ENCODE measurements at places on chromosomes 1 and 21.
A peak's percentile ranks its signal among the peaks of the same experiment; 100 is the strongest.

- no peak for DNase-seq
Measured at GRCh38 chr1:16186655-16187235, 25.7 kb downstream of the ARHGEF19 start.

- DNase-seq, result no peak
Measured at GRCh38 chr1:30331415-30332065, 391.8 kb downstream of the MATN1 start.

- peak; percentile 2 for DNase-seq
Measured at GRCh38 chr1:97063532-97063931, 341.9 kb downstream of the PTBP2 start.

DNA sequence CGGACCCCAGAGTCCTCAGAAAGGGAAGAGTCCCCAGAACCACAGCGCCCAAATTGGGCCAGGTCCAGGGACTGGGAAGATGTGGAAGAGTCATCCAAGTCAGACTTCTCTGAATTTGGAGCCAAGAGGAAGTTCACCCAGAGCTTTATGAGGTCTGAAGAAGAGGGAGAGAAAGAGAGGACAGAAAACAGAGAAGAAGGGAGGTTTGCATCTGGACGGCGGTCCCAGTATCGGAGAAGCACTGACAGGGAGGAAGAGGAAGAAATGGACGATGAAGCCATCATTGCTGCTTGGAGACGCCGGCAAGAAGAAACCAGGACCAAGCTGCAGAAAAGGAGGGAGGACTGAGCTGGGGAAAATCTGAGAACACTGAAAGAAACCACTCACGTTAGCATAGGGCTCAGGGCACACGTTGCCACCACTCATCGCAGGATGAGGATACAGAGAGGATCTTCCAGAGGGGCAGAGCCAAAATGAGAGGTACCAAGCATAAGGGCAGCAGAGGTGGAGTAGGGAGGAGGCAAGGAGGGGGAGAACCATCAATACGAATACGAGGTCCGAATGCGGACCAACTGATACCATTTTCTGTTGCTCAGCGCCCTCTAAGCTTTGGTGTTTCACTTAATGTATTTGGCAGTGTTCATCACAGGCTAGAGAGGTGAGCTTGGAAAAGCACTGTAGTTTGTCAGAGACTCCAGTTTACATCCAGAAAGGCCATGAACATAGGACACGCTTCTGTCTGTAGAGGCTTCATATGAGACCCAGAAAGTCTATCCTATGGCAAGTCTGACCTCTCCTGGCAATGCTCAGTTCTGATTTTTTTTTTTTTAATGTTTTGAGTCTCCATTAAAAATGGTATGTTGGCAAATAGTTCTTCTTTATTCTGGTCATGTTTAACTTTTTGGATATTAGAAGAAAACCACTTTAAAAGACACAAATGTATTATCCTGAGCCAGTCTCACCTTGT lies 34.7 kb downstream of the STYXL2 start:
- DNase-seq, result no peak

DNA sequence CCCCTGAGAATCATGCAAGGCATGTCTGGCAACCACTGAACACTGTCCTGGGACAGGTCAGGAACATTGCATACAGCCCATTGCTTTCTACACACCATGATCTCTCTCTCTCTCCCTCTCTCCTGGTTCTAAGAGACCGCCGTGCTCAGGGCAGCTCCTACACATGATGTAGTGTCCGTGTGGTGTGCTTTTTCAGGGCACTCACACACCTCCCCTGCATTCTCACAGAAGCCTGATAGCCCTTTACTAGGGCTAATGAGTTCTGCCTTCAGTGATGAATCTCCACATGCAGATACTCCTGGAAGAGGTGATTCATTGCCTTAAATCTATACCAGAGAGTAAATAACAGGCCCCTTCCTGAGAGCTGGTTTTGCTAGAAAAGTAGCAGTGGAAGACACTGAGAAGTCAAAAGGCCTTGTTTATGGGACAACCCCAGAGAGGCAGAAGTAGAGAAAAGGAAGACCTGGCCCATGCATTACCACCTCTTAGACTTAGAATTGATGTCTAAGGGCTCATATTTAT lies 7.2 kb upstream of the OLFML2B start:
- DNase-seq, result no peak

- DNase-seq, result no peak
Measured at GRCh38 chr1:110718452-110718851, 43.7 kb upstream of the KCNA3 start.

DNA sequence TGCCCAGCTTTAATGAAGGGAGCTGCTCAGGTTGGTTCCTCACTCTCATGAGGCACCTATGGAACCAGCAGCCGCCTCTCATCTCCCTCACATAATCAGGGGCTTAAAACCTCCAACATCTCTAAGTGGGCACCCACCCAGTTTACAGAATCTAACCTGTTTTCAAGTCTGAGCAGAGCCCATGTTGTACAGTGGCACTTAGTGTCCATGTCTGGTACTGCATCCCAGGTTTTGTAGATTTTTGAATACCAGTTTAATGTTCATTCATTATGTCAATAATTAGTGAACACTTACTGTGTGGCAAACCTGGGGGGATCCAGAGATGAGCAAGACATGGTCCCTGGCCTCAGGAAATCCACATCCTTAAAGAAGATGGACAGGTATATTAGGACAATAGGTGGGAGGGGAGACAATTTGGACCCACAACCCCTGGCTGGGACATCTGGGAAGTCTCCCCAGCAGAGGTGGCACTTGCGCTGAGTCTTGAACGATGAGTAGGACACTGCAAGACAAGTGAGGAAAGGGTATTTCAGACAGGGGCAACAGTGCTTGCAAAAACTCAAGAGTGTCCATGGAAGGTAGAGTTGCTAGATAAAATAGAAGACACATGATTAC lies 83.3 kb downstream of the LACTBL1 start:
- DNase-seq, result peak; percentile 8

GRCh38 chr1:8649027-8649426 lies 168.4 kb downstream of the RERE start:
- no peak for DNase-seq

DNA sequence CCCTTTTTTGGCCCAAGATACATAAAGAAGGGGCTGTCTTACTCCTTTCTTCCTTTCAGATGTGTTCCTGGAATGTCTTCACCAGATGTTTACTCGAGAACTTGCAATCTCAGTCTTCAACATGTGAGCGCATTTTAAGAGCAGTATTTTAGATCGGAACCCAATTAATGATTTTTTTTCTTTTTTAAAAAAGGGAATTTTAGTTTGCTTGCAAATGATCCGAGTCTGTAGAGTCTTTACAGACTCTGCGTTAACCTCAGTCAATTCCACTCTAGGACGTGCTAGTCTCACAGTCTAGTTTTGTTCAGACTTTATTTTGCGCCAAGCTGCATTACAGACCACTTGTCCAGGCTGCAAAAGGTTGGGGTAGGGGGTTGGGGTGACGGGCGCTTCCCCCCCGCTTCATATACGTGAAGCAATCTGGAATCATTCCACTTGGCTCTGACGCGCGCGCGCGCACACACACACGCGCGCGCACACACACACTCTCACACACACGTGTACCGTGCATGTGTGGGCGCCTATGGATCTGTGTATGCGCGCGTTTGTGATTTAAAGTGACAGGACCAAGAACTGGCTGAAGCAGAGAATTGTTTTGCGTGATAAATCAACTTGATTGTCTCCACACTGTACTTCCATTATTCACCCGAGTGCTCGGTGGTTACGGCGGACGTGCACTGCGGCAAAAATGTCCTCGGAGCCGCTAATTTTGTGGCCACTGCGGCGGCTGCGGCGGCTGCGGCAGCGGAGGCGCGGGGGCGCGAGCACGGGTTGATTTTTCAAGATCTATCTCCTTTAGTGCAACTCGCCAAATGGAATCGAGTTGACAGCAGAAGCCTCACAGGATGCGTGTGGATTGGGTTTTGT lies 25.6 kb upstream of the NFIA start:
- peak; percentile 40 for DNase-seq

- no peak for DNase-seq
Measured at GRCh38 chr1:227900571-227901051, 47.1 kb downstream of the WNT9A start.

DNA sequence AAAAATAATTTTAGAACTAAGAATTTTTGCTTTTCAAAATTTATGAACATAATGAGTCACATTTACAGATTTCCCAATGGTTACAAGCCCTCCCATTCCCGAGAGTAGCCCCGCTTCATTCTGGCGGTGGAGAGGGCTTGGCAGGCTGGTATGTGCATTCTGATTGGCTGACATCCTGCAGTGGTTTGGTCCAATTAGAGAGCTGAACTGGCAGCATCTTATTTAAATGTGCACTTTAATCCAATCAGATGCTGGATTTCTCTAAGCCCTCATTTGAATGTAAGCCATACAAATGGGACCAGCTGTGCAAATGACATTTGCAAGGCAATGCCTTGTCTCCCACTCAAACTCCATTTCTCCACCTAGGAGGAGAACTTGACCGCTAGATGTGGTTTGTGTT lies 18.0 kb upstream of the TRIM17 start:
- DNase-seq, result no peak

GRCh38 chr1:155176544-155177071 lies 3.0 kb downstream of the TRIM46 start:
- peak; percentile 95 for DNase-seq

GRCh38 chr1:179879797-179880196 lies 2.2 kb upstream of the TOR1AIP2 start:
- DNase-seq, result no peak

DNA sequence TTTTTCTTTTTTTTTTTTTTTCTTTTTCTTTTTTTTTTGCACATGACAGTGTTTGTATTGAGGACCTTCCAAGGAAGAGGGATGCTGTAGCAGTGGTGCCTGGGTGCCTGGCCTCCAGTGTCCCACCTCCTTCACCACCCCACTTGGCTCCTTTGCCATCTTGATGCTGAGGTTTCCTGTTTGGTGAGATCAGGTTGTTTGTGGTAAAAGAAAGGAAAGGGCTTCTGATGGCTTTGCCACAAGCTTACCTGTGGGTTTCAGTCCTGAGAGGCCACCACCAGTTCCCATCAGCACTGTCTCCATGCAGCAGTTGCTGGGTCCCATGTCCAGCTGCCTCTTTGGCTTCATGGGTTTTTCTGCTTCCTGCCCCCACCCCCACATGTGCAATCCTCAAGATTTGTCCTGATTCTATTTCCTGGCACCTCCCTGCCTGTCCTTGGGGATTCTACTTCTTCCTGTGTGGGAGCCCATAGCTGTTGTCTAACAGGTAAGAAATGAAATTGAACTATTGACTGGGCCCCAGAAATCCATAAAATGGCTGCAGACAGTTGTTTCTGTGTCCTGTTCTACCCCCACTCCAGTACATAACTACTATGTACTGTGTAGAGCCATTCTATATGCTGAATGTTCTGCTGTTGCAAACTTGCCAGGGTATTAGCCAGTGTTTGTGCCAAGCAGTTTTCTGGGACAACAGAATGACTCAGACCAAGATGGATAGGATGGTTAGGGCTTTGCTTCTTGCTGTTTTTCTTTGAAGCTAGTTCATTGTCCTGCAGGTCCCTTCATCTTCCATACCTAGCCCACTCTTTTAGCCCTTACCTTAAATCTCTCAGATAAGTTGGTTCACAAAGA lies 4.2 kb upstream of the CCDC28B start:
- DNase-seq, result no peak

- peak; percentile 55 for DNase-seq
Measured at GRCh38 chr1:236608930-236609726, 4.8 kb upstream of the HEATR1 start.

GRCh38 chr1:63921359-63921758 lies 147.5 kb downstream of the ROR1 start:
- DNase-seq, result no peak

- DNase-seq, result no peak
Measured at GRCh38 chr1:208917723-208918122, 665.8 kb upstream of the CAMK1G start.

DNA sequence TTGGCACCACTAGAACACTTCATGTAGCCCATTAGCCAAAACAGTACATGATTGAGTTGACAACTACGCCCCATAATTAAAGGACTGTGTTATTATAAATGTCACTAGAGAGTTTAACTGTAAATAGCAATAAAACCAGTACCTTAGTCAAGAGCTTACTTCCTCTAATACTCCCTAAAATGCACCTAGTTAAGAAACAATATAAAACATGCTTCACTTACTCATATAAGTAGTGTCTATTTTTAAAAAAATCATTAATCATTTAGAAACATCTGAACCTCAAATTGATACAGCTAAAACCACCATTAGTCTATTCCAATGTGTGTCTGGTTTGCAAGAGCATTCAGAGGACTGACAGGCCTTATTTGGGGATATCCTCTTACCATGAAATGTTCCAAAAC lies 25.3 kb downstream of the PTP4A2 start:
- DNase-seq, result no peak

- no peak for DNase-seq
Measured at GRCh38 chr21:31354604-31355443, 10.8 kb upstream of the TIAM1 start.

GRCh38 chr1:160789702-160790611 lies 6.0 kb upstream of the LY9 start:
- peak; percentile 63 for DNase-seq

GRCh38 chr1:195141294-195141693 lies 1466.9 kb downstream of the KCNT2 start:
- no peak for DNase-seq

GRCh38 chr1:220787069-220787619 lies 431 bp downstream of the MTARC1 start:
- no peak for DNase-seq

DNA sequence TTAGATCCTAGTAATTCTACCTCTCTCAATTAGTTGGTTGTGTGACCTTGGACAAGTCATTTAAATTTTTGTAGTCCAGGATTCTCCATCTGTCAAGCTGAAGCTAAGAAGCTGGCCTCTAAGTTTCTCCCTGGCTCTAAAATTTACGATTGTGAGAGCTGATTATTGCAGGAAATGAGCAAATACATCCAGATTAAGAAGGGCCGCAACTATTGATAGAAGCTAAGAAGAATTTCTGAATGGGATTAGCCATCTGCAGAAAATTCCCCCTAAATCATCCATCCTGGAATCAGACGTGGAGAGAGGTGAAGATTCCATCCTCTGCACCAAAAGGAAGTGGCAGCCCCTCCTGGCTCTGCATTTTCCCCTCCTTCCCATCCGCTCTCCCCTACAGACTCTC lies 55.0 kb downstream of the HIVEP3 start:
- no peak for DNase-seq

DNA sequence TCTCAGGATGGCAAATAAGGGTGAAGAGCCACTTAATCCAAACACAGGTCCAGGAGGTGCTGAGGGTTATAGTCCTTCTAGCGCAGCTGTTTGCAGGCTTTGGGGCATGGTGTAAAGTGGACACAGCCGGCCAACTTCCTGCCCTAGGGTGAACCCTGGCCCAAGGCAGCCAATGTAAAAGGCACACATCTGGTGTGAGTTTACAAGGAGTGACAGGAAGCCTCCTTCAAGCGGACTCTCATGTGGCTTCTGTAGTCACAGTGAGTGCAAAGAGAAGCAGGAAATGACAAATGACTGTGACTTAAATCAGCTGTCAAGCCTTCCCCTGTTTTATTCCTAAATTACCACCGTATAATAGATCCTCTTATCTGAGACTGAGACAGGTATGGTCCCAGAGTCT lies 213.0 kb downstream of the CRB1 start:
- no peak for DNase-seq

GRCh38 chr1:169330927-169331326 lies 36.7 kb downstream of the NME7 start:
- DNase-seq, result no peak

- peak; percentile 33 for DNase-seq
Measured at GRCh38 chr1:101022294-101022693, 3.3 kb downstream of the DPH5 start.

Data from inflammatory macrophage treated with lipopolysaccharide for 1 hour (primary cell).